Psoas muscle (tissue), 8 donors: ENCODE measurements at places on chromosomes 3 and 15. TPM values are rescaled to one million over a fixed set of nuclear protein-coding genes. Genes with fewer than 3 reads are reported as not detected.

Gene SH3GL3
- not detected for polyA plus RNA-seq

Gene CAMP
- polyA plus RNA-seq = not detected

Gene HAPLN3
- polyA plus RNA-seq = 5.4 TPM

Gene GOLGA8S
- polyA plus RNA-seq = 0.01 TPM

Gene GOLGA6D
- 0.10 TPM for polyA plus RNA-seq

Gene ERC2
- not detected for polyA plus RNA-seq

Gene GPR149
- not detected for polyA plus RNA-seq

Gene NR1I2
- polyA plus RNA-seq = 0.03 TPM

Gene CELSR3
- 0.16 TPM for polyA plus RNA-seq

Gene CCDC54
- polyA plus RNA-seq = not detected

Gene TLR9
- polyA plus RNA-seq = 0.14 TPM

Gene STAC
- polyA plus RNA-seq = 0.23 TPM

Gene BCL2A1
- 1.2 TPM for polyA plus RNA-seq

Gene ITIH1
- polyA plus RNA-seq = 0.03 TPM

Gene SEMA3B
- 3.4 TPM for polyA plus RNA-seq

Gene RARB
- 2.0 TPM for polyA plus RNA-seq

Gene TTLL13
- polyA plus RNA-seq = 0.03 TPM

Gene LYZL4
- polyA plus RNA-seq = not detected

Gene GABRR3
- 0.10 TPM for polyA plus RNA-seq

Gene RBMS3
- polyA plus RNA-seq = 3.8 TPM

Gene IL12A
- polyA plus RNA-seq = 0.09 TPM

Gene CPN2
- not detected for polyA plus RNA-seq

Gene ZNF662
- polyA plus RNA-seq = 0.37 TPM

Gene RYR3
- polyA plus RNA-seq = 8.3 TPM

Gene RSL24D1
- polyA plus RNA-seq = 60.0 TPM

Gene TJP1
- 15.5 TPM for polyA plus RNA-seq

Gene ATP13A5
- 0.07 TPM for polyA plus RNA-seq

Gene NXPE3
- polyA plus RNA-seq = 10.8 TPM

Gene CFAP92
- 0.09 TPM for polyA plus RNA-seq

Gene SRGAP3
- polyA plus RNA-seq = 0.77 TPM

Gene ISG20
- 5.7 TPM for polyA plus RNA-seq

Gene CIDEC
- 4.4 TPM for polyA plus RNA-seq

Gene ARPIN
- polyA plus RNA-seq = 4.3 TPM

Gene UROC1
- not detected for polyA plus RNA-seq

Gene FXR1
- 199 TPM for polyA plus RNA-seq

Gene HTR3C
- not detected for polyA plus RNA-seq

Gene C2CD4A
- 0.04 TPM for polyA plus RNA-seq

Gene ITIH3
- 0.39 TPM for polyA plus RNA-seq

Gene HTR3E
- polyA plus RNA-seq = not detected

Gene CERS3
- polyA plus RNA-seq = 0.15 TPM

Gene MKRN3
- polyA plus RNA-seq = 6.0 TPM

Gene TMEM212
- not detected for polyA plus RNA-seq
